ENCODE measurements at places on chromosomes 4 and X.

GRCh38 chrX:22689290-22689689, 310.5 kb upstream of the DDX53 start:
- no peak for DNase-seq

- no peak for DNase-seq
Measured at GRCh38 chr4:102439812-102440211, 61.3 kb upstream of the NFKB1 start.

DNA sequence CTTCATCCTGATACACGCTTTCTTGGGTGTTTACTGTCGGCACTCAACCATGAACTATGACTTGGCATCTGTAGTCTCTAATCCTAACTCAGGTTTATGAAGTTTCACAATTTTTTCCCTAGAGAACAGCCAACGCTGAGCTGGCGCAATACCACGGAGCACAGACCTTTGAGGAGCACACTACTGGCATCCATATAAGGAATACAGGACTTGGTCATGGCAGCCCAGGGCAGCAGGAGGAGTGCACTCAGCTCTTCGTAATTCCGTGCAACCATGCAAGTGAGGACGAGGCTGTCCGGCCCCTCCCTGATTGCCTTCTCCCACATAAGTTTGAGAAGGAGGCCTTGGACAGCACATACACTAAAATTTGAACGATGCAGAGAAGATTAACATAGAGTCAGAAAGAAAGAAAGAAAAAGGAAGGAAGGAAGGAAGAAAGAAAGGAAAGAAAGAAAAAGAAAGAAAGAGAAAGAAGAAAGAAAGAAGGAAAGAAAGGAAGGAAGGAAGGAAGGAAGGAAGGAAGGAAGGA, 41.0 kb upstream of the PDLIM5 start:
- no peak for DNase-seq

GRCh38 chr4:158766434-158767044, 2.3 kb upstream of the FNIP2 start:
- no peak for DNase-seq

DNA sequence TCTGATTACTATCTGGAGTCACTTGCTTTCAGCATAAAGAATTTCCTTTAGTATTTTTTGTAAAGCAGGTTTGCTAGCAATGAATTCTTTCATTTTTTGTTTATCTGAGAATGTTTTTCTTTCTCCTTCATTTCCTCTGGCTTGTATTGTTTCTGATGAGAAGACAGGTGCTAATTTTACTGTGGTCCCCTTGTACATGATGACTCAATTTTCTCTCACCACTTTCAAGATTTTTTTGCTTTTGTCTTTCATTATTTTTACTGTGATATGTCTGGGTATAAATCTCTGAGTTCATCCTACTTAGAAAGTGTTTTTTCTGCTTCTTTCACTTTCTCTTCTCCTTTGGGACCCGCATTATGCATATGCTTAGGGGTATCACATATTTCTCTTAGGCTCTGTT, 62.6 kb downstream of the PKD2 start:
- DNase-seq: no peak

GRCh38 chrX:10414156-10414824, 206.1 kb downstream of the MID1 start:
- DNase-seq: no peak

- no peak for DNase-seq
Measured at GRCh38 chrX:15128861-15129260, 141.0 kb downstream of the ASB9 start.

GRCh38 chr4:38950159-38950558, 82.0 kb downstream of the TMEM156 start:
- DNase-seq: no peak

GRCh38 chr4:29276150-29276549, 1444.0 kb upstream of the PCDH7 start:
- no peak for DNase-seq

GRCh38 chr4:94995684-94996394, 238.1 kb downstream of the BMPR1B start:
- DNase-seq: no peak

GRCh38 chrX:101395789-101396188, 5.0 kb downstream of the RPL36A start:
- no peak for DNase-seq

DNA sequence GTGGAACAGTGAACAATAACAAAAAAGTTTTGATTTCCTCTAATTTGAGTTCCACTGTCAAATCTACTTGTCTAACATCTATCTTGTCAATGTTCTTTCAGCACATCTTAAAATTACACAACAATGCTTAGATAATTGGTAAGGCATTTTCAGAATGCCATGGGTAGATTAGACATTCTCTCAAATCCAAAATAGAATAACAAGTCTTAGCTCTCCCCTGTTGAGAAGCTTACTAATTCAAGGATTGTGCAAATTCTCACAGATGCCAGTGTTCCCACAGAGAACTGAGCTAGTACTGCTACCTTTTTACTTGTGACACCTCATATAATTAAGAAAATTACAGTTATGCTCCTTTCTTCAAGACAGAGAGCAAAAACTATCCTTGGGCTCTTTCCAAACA, 2442.0 kb downstream of the PCDH7 start:
- DNase-seq: no peak

DNA sequence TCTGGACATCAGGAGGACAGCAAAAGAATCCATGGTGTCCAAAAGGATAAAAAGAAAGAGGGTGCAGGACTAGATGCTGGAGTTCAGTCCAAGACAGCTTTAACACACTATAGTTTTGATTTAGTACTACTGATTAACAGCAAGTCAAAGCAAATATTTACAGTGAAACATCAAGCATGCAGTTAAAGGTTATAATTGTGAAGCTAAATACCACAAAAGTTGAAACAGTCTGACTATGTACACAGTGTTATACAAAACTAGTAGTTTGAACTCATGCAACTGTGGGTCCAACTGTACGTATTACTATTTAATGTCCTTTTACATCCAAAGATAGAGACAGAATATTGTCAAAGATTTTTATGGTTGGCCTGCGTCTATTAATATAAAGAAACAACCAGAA, 57.6 kb downstream of the CHIC2 start:
- no peak for DNase-seq

GRCh38 chrX:40078489-40079227, 19.1 kb downstream of the BCOR start:
- DNase-seq: no peak
